ENCODE measurements at places on chromosomes 1 and 21.

- DNase-seq, result no peak
These were observed 8.5 kb upstream of the CTRC start for GRCh38 chr1:15429701-15430149.

DNA sequence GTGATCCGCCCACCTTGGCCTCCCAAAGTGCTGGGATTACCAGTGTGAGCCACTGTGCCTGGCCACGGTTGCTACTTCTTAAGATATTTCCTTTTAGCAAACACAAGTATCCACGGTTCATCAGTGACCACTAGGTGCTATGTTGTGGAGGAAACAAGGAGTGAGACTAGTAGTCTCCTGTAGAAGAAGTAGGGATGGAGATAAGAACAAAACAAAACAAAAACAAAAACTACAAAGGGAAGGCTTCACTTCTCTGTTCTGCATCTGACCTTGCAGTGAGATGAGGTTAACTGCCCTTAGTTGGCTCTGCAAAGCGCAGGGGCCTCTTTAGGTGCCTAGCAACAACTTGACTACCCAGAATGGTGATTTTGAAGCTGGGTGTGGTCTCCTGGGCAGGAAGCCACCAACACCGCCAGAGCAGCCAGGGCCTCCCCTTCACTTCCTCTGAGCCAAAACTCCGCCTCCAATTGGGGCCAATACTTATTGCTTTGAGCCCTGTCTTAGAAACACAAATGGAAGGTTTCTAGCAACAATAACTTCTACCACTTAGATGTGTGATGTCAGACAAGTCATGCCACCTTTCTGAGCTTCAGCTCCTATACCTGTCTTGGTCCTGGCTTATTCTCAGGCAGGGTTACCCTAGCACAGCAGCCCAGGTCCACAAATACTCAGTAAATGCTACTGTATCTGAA is 12.8 kb upstream of the CDC42 start:
- no peak for DNase-seq

GRCh38 chr1:147167365-147167764 is 4.9 kb downstream of the PRKAB2 start:
- no peak for DNase-seq

GRCh38 chr1:184462155-184462554 is 75.3 kb downstream of the C1orf21 start:
- no peak for DNase-seq

DNA sequence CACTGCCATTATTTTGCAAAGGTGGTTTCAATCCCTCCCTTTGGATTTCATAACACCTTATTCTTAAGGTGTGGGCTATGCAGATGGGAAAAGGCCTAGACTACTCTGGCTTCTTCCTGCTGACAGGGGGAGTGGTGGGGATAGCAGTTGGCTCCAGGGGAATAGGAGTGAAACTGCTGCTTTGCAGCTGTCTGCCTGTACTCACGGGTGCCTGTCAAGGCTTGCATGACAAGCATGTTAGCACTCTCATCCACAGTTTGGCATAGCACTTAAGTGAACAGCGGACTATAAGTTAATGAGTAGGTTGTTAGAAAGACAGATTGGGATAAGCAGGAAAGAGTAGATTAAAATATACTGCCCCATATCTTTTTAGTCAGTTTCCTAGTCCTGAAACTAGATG is 287.5 kb upstream of the DAB1 start:
- DNase-seq, result no peak

Measured in cerebellar nuclear complex (tissue), 1 donor.